ENCODE measurements at places on chromosomes 3 and 15.

- no peak for DNase-seq
Measured at GRCh38 chr3:185559706-185560090, 7.3 kb upstream of the LIPH start.

GRCh38 chr3:61162965-61163364 lies 88.3 kb downstream of the FHIT start:
- DNase-seq = no peak

DNA sequence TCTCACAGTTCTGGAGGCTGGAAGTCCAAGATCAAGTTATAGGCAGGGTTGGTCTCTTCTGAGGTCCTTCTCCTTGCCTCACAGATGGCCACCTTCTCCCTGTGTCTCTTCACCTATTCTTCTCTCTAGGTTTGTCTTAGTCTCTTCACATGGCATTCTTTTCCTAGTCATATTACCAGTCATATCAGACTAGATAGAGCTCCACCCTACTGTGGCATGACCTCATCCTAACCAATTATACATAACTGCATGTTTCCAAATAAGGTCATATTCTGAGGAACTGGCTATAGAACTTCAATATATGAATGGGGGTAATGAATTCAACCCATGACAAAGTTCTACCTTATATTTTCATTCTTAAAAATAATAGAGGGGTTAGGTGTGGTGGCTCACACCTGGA lies 196.4 kb upstream of the UBE3A start:
- no peak for DNase-seq

GRCh38 chr3:50156549-50157493 lies 1.7 kb downstream of the SEMA3F start:
- DNase-seq = no peak

DNA sequence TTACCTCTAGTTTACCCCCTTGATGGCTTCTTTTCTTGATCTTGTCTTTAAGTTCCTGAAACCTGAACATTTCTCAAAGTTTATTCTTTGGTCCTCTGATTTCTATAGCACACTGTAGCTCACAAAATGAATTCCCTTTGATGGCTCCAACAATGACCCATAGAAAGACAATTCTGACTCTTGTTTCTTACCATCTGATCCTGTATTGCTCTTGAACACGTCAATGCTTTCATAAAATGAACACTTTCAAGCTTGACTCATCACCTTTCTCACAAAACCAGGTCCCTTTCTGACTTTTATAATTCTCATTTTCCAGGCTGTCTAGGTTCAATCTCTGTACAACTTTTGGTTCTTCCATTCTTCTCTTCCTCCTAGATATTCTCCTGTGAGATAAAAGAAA lies 5.7 kb upstream of the GAP43 start:
- DNase-seq = no peak

DNA sequence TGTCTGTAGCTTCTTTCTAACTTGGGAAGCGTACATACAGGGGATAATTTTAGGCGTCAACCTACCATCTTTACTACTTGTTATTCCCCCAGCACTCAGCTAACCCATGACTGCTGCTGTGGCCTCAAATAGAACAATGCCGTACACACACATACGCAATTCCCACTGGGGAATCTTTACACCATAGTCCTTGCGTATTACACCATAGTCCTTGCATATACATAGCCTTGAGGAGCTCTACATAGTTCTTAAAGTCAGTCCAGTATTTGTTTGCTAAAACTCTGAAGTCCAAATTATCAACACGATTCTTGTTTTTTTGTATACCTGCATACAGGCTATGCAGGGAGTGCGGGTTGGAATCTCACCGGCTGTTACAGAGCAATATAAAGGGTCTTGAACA lies 67.2 kb downstream of the CGNL1 start:
- no peak for DNase-seq

DNA sequence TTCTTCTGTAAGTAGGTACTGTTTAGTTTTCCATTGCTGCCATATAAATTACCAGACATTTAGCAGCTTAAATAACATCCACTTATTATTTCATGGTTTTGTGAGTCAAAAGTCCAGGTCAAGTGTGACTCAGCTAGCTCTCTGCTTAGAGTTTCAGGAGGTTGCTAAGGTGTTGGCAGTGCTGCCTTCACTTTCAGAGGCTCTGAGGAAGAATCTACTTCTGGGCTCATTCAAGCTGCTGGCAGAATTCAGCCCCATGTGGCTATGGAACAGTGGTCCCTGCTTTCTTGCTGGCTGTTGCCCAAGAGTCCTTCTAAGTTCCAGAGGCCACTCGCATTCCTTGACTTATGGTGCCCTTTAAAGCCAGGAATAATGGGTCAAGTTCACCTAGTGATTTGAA lies 4.5 kb downstream of the CFAP44 start:
- DNase-seq = no peak

DNA sequence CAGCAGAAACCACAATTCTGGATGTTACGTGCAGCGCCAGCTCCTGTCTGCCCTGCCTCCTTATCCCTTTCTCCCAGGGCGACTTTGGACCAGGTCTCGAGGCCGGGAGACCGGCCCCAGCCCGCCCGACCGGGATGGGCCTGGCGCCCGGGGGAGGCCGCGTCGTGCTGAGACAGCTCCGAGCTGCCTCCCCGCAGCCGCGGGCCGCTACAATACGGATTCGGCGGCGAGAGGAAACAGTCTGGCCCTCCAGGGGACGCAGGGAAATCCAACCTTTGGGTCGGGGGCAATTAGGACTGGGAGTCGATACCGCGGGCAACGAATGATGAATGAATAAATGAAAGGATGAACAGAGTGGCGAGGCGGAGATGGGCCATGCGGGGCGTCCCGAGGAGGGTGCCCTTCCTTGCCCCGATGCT lies 537 bp downstream of the GRAMD2A start:
- no peak for DNase-seq

DNA sequence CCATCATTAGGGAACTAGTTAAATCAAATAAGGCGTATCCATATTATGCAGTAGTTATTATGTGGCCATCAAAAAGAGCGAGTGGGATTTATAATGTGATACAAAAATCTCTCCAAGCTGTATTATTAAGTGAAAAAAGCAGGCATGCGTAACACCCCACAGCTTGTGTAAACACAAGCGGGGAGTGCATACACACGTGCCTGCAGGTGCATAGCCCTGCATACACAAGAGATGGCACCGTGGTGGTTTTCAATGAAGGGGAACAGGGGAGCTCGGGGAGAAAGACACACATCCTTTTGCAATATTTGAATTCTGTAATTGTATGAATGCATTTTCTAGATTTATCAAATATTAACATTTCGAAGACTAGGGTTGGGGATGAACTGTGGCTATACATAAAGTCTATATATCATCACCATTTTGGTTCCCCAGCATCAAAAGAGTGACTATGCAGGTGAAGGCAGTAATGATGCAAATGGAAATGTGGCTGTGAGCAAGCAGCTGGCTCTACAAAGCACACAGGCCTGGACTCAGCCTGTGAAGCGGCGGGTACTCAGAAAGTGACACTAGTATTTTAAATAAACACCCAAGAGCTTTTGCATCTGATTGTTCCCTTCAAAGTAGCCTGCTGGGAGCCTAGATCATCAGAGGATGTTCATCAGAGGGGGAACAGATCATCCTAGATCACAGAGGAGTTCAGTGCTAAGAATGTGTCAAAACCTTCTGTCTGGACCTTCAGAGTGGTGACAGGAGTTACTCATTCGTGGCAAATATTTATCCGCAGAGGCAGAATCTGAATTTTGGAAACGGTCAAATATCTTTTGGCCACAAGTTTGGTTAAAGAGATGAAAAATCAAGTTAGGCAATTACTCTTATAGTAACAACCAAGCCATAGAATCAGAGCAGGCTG lies 9.4 kb upstream of the KIF7 start:
- DNase-seq = no peak

DNA sequence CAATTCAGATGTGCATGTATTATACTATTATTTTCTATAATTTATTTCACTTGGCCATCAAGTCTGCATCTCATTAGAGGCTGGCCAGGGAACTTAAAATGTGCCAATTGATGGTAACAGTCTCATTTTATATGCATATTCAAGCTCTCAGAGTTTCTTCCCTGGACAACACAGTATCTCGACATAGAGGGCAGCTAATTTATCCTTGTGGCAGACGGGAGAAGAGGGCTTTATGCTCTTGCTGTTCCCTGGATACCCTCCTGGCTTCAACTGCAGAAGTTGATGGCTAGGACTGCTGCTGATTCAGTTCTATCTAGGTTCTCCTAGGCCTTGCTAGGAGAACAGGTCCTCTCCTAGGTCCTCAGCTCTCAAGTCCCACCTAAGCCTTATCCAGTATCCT lies 99.1 kb upstream of the NPHP3 start:
- DNase-seq = no peak

GRCh38 chr3:192918275-192918588 lies 576 bp upstream of the MB21D2 start:
- DNase-seq = no peak

GRCh38 chr3:37957539-37957936 lies 33.0 kb upstream of the VILL start:
- no peak for DNase-seq

Measured in inflammatory macrophage treated with lipopolysaccharide for 4 hours (primary cell).